ENCODE measurements at places on chromosomes 1 and 21.

- no peak for DNase-seq
Measured at GRCh38 chr1:232752365-232752764, 52.9 kb upstream of the MAP10 start.

DNA sequence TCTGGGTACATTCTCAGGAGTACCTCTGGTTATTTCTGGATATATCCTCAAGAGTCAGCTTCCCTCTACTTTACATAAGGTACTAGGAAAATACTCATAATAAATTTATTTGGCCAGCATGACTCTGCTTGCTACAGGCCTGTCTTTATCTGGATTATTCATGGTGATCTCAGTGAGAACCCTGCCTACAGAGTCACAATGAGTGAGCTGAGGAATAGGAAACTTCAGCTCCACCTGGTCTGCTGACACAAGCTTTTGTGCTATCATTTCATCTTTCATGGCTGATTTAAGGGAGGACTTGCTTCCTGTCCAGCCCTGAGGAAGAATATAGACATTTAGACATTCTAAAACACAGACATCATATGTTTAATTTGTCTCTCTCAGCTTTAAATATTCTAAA, 19.5 kb upstream of the SUCO start:
- no peak for DNase-seq

DNA sequence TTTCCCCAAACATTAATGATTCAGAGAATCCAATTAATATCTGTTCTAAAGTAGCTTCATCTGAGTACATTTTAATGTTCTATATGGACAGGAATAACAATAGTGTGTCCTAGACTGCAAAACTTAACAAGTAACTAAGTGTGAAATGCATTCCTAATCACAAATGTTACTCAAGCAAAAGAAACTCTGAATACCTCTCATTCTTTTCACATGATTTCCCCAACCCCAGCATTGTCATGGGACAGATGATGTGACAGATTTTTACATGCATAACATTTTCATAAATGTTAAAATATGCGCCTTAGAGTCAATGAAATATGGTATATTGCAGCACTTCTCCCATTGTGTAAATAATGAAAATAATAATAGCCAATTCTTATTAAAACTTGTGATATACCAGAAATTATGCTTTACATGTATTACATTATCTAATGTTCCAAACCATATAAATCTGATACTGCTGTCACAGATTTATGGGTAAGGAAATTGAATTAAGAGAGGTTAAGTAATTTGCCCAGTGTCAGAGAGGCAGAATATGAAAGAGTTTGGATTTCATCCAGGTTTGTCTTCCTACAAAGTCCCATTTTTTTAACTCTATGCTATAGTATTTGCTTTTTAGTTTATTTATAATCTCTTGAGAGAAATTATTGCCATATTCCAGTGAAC, 269.4 kb downstream of the LRRC7 start:
- peak; percentile 33 for DNase-seq

DNA sequence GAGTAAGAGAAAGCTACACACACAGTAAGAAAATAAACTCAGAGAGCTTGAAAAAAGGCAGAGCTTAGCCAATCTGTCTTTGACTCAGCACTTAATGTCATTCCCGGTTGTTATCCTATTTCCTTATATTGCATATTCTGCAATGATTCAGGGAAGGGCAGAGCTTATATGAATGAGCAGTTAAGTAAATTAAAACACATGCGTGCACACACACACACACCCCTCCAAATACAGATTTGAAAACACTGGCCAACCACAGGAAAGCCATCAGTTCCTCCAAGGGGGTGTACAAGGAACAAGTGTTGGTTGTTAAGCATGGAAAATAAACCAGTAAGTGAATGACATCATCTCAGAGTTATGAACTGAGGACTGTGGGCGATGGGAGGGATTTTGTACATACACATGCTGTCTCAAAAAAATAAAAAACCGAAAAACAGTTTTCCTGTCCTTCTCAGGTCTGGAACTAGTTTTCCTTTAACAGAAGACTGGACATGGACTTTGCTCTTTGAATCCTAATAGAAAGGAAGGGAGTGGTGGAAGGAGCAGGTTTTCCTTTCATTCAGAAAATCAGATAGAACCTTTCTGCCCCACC, 1.0 kb downstream of the IQGAP3 start:
- DNase-seq = peak; percentile 93

DNA sequence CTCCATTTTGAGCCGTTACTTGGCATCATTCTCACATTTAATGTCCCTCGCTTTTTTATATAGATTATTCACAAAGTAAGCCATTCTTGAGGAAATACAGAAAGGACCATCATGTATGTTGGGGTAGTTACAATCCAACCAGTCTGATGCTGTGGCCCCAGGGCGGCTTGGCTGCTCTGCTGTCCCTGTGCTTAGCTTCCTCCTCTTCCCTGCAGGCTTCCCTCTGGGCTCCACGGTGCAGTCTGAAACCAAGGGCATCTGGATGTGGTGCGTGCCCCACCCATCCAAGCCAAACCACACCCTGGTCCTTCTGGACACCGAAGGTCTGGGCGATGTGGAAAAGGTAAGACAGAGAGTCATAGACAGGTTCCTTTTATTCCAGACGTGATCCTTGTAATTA, 5.5 kb downstream of the GBP6 start:
- no peak for DNase-seq

- no peak for DNase-seq
Measured at GRCh38 chr1:64010316-64010715, 193.1 kb upstream of the UBE2U start.

DNA sequence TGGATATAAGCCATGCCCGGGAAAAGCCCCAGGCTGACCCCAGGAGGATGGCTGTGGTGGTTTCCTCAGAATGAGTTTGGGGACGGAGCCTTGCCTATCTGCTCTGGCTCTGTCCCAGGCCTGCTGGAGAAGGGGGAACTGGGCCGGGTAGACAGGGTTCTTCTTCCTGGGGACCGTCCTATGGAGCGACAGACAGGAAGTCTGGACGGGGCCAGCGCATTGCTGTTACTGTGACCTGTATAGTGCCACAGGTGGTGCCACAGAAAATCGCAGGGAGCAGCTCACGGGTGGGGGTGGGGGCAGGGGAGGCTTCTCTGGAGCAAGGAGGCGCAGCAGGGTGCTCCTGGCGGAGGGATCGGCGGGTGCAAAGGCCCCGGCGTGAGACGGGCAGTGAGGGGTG, 36.4 kb downstream of the CFAP74 start:
- DNase-seq = no peak

DNA sequence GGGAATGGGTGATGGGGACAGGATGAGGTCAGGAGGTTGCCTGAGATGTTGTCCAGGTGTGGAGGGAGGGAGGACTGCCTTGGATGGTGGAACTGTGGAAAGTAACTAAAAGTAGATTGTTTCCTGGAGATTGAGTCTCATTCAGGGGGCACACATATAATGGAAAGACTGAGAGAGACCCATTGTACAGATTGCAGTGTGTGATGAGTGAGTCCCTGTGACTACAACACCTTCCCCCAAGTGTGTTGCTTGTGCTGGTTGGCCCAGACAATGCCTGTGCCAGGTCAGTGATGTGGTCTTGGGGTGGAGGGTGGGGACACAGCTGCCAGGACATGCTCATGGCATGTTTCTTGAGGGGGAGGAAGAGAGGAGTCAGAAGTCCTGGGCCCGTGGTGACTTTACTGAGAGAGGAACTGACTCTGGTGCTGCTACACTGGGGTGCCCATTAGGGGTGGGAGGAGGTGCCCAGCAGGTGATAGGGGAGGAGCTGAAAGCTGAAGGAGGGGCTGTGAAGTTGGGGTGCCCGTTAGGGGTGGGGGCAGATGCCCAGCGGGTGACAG, 5.2 kb downstream of the SNAP47 start:
- no peak for DNase-seq

- no peak for DNase-seq
Measured at GRCh38 chr1:151047925-151048644, 534 bp downstream of the C1orf56 start.

- no peak for DNase-seq
Measured at GRCh38 chr21:42289926-42290325, 25.3 kb downstream of the TFF3 start.

DNA sequence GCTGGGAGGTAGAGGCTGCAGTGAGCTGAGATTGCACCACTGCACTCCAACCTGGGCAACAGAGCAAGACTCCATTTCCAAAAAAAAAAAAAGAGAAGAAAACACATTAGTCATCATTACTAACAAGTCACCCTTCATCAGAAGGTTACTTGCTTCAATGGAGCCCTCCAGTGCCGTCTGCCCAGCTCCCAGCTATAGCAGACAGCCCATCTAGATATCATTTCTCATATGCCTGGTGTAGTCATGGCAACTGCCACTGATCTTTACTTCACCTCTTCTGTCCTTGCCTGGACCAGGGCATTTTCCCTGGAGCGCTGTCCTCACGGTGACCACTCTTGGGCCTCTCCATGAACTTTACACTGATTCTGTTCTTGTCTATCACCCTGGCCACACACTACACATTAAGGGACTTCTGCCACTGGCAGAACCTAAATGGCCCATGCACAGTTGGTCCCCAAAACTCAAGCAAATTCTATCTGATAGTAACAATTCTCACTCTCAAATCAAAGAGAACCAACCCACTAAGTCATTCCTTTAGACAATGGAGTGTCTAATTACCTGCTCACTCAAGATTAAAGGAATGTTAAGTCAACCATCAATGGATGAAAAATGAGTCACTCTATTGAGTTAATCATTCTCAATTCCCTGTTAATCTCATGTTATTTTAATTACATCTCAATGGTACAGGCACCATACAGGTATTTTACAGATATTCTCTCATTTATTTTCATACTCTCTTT, 12.9 kb downstream of the GPA33 start:
- no peak for DNase-seq

- no peak for DNase-seq
Measured at GRCh38 chr1:20988943-20989342, 187.8 kb downstream of the EIF4G3 start.

DNA sequence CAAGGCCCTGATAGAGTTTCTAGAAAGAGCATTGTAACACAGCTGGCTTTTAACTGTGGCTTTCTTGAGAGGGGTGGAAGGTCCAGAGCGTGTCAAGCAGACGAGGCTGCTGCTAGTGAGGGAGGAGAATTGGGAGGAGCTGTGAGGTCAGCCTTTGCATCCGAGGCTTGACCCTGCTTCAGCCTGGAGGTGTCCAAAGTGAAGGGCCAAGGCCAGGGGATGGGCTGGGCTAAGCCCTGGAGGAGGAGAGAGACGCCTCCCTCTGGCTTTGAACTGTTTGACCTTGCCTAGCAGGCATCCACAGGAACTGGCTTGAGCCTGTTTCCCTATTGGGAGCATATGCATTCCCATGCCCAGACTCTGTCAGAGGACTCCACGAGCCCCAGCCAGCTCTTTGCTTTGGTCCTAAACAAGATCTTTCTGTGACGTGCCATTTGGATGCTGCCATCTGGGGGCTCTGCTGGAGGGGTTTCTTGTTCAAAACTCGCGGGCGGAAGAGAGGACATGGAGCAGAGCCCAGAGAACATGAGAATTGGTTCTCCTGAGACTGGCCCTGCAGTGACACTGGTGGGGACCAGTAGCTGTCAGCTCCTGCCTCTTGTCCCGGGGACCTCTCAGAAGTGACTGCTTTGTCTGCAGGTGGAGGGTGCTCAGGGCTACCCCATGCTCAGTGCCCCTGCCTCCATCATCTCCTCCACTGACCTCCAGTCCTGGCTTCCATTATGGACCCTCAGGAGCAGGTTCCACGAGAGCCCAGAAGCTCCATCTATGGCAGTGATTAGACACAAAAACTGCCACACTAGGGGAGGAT, 5.5 kb downstream of the ACTRT2 start:
- DNase-seq = no peak

DNA sequence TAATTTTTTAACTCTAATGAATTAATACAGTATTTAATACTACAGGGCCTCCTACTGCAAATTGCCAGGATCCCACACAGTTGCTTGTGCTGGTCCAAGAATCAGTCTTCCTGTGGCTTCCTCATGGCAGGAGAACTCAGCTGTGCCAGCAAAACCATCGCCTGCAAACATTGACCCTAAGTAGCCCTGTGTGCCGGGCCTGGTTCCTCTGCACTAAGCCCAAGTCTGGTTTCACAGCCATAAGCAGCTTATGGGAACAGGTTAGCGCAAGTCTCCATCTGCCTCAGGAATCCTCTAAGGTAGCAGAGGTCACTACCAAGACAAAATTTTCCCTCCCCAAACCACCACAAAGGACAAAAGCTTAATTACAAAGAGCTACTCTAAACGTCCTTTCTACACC, 216.6 kb downstream of the PLA2G4A start:
- DNase-seq = no peak

DNA sequence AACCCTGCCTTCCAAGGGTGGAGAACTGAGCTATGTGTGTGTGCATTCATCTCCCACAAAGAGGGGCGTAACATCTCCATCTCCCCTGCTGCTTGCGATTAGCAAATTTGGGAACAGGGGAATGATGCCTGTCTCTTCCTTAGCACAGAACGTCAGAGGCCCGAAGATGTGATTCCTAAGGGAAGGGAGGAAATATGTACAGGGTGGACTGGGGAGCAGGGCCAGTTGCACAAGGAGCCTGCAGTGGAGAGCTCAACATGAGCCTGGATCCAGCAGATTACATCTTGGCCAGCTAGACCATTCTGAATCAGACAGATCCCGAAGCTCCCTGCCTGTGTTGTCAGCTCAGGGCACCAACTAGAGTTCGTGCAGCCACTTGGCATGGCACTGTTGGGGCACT, 118.1 kb downstream of the NGF start:
- DNase-seq = no peak

- no peak for DNase-seq
Measured at GRCh38 chr1:18738126-18738525, 107.5 kb downstream of the PAX7 start.

- DNase-seq = no peak
Measured at GRCh38 chr1:41863718-41864117, 55.0 kb downstream of the HIVEP3 start.

- DNase-seq = no peak
Measured at GRCh38 chr1:54695221-54695620, 20.4 kb upstream of the TTC4 start.

DNA sequence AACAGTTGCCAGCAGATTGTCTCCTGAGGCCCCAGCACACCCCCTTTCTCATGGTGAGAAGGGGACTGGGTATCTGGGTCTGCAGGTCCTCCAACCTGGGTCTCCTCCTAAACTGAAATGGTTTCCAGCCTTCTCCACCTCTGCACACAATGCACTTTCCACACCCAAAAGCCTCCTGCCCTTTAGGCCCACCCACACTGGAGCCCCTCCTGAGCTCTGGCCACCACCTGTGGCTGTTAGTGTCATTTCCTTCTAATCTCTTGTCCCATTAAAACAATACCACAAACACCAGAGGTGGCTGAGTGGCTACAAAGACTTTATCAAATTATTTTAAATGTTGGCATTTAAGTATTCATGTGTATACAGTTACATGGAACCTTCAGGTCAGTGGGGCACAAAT, 11.5 kb downstream of the GPR3 start:
- no peak for DNase-seq

DNA sequence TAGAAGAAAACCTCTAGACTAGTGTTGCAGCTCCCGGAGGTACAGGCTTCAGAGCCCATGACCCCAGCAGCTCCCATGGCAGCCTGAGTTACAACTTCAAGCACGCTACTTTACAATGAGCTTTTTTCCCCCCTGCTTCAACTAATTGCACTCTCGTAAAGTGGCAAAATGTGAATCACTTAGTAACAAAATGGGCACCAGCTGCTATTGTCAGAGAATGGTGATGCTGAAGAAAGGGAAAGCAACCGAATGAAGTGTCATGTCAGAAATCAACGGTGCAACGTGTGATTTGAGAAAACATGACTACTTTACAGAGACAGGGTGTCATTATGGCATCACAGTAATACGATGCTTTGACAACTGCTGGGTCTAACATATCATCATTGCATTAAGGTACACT, 40.5 kb downstream of the ESRRG start:
- DNase-seq = no peak
